NCI-H2081 treated with DMSO at 0.1 percent for 48 hours (cell line): ENCODE measurements at places on chromosomes 2 and 18.

DNA sequence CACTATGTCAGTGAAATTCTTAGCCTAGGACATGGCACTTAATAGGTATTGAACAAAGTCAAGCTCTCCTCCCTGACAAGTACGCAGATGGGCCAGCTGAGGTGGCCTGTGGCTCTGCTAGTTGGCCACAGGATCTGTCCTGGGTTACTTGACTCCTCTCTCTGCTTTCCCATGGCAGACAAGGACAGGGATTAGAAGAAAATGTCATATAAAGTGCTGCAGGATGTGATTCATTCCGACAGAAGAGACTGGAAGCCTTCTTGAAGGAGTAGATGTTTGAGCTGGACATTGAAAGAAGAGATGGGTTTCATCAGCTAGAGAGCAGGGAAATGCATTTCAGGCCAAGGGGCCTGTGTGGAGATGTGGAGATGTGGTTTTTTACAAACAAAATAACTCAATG lies 46.7 kb downstream of the SMAD7 start:
- DNase-seq: no peak

- DNase-seq: no peak
Measured at GRCh38 chr2:26914659-26915310, 55.7 kb upstream of the MAPRE3 start.

DNA sequence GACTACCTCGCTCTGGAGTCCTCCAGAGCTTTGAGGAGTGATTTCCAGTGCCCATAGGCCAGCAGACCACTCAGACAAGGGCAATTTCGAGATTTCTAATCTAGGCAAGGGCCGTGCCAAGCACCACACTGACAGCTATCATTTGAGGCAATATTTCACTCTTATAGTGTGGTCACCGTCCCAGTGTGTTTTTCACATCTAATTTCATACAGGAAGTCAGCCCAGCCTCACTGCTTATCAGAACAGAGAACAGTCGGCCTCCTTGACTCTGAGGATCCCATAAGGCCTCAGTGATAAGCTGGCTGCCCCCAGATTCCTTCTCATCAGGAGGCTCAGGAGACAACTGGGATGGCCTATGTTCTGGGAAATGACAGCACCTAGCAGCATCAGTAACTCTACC lies 581 bp downstream of the CAPN14 start:
- no peak for DNase-seq

- no peak for DNase-seq
Measured at GRCh38 chr2:118943286-118943685, 1.3 kb downstream of the MARCO start.

DNA sequence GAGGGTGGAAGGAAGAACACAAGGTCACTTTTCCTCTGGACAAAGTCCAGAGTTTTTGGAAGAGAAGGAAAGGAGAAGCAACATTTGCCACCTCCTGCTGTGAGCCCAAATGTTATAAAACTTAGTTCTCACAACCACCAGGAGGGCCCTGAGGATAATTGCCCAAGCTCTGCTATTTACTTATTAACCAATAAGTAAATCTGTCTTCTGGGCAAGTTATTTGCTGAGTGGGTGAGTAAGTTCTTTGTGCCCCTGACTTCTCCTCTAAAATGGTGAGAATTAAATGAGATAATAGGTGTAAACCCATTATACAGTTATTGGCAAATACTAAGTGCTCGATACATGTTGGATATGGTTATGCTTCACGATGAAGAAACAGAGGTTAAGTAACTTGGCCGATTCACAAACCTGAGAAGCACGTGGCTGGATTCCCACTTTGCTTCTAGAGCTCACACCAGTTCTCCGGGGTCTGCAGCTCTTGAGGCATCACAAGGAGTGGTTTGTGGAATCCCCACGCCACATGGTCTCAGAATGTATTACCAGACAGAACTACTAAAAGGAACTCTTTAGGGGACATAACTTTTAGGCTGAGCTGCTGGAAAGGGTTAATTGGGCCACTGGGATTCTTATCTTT lies 164.1 kb downstream of the MYCN start:
- no peak for DNase-seq

DNA sequence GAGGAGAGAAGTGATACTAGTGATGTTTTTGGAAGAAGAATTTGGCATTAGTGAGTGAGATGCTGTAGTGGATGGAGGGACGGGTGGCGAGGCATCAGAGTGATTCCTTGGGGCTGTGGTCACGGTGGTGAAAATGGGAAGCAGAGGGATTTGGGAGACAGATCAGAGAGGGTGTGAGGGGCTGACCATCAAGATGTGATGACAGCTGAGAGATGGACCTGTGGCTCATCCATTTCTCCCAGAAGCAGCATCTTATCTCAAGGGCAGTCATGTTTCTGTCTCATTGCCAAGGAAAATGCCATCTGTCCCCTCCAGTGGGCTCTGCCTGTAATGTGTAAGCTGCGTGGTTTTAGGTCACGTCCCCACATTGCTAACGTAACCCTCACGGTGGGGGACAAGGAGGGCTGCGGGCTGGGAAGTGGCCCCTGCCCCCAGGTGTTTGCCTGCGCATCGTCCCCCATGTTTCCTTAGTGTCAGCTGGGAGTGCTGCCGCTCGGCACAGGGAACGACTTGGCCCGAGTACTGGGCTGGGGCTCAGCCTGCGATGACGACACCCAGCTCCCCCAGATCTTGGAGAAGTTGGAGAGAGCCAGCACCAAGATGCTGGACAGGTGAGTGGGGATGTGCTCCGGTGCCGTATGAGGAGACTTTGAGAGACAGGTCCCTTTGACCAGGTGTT lies 91.0 kb downstream of the DGKD start:
- no peak for DNase-seq

DNA sequence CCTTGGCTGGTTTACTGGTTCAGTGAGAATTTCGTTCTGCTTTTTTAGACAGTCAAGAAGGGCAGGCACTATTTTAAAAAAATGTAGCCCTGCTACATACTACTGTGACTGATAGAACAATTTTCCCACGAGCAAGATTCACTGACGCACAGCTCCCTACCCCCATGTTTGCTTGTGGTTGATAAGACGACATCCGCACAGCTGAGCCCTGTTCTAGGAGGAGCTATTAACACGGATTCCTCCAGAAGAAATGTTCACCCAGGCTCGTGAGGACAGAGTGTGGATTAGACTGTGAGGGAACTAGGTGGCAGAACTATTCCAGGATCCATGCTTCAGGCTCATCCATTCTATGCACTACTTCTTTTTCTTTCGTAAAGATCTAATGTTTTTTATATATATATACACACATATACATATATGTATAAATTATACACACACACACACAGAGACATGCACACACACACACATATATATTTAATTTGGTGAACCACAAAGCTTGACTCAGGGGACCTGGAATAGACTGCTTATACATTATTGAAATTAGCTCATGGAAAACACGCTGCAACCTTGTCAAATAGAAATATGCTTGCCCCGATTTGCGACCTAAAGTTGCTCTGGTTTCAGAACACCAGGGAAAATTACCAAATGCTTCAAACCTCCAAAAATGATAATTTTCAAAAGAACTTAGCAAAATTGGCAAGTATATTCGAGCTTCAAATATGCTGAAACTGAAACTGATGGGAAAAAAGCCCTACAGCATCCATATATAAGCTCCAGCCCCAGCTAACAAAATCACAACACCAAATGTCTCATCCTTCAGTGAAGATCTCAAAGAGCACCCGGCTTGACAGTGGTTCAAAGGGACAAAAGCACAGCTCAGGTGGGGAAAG lies 370.4 kb downstream of the SOCS6 start:
- DNase-seq: no peak

DNA sequence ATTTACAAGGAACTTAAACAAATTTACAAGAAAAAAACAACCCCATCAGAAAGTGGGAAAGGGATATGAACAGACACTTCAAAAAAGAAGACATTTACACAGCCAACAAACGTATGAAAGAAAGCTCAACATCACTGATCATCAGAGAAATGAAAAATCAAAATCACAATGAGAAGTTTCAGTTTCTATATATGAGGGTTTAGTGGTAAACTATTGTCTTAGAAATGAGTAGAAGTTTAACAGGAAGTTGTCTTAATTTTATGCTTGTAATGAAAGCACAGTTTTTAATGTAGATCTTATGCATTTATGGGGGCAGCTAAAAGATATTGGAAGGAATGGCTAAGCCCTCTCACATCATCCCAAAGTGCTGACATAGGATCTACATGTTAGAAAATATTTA lies 325.4 kb downstream of the ERBB4 start:
- DNase-seq: no peak

GRCh38 chr18:63131106-63131958 lies 188.2 kb downstream of the BCL2 start:
- DNase-seq: no peak

GRCh38 chr2:100987974-100988373 lies 14.1 kb upstream of the RPL31 start:
- no peak for DNase-seq

DNA sequence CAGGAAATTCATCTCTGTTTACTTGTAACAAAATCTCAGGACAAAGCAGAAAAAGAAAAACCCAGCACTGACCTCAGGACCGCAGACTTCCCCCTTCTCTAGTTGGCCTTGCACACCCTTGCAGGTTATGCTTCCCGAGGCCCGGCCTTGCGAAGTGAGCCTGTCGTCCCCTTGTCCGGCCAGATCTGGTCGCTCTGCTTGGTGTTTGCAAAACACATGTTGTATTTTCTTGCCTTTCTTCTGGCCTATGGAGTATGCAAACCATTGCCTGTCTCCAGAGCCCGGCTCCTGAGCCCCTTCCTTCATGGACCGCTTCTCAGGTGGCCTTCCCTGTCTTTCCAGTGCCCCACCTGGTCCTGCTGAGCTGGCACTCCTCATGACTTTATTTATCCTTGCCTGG lies 4.8 kb downstream of the IMPA2 start:
- no peak for DNase-seq

GRCh38 chr18:41687138-41687537 lies 267.9 kb upstream of the PIK3C3 start:
- no peak for DNase-seq

- DNase-seq: no peak
Measured at GRCh38 chr2:39516347-39517101, 79.4 kb upstream of the MAP4K3 start.

DNA sequence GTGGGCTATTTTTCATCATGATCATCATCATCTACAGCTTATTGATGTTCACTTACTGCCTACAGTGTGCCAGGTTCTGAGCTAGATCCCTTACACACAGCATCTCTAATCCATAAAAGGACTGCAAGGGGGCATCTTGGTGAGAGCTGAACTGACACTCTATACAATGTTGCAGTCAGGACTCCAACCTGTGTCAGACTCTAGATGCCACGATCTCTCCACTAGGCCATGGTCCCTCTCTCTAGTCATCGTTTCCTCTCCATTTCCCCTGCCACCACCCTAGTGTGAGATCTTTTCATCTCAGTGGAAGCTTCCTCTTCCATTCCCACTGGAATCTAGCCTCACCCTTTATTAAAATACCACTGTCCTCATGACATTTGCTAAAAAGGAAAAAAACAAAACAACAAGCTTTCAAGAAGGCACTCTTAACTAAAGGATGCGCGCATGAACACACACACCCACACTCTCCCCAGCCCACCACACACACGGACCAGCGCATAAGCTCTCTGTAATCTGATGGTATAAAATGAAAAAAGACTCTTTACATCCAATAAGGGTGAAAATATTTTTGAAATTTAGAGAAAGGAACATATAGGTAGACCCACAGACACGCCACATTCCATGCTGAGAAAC lies 93.4 kb upstream of the THOC1 start:
- no peak for DNase-seq

GRCh38 chr2:151857650-151858049 lies 29.4 kb upstream of the ARL5A start:
- no peak for DNase-seq

DNA sequence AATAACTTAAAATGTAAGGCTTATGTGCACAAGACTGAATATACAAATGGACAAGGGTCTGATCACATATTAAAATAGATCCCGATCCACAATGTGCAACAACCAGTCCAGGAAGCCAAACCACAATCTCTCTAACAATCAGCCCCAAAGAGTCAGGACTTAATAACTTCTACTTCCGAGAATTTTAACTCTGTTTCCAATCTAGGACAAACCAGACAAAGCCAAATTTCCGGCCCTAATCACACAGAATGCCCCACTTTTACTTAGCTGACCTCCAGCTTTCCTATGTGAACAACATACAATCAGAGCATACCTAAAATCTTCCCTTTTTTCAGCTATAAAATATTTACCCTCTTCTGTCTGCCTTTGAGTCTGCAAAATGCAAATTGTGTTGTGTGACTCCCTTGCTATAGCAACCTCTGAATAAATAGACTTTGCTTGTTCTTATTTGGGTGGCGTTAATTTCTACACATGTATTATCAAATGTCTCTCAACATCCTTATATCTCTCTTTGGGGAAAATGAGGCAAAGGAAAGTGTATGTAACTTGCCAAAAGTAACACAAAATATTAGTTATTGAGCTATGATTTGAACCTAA lies 381.9 kb upstream of the MC4R start:
- DNase-seq: no peak

- no peak for DNase-seq
Measured at GRCh38 chr18:68693091-68693815, 21.7 kb downstream of the TMX3 start.

GRCh38 chr2:62489162-62489561 lies 16.8 kb downstream of the TMEM17 start:
- DNase-seq: no peak

- DNase-seq: no peak
Measured at GRCh38 chr2:229909090-229909489, 12.7 kb downstream of the TRIP12 start.

DNA sequence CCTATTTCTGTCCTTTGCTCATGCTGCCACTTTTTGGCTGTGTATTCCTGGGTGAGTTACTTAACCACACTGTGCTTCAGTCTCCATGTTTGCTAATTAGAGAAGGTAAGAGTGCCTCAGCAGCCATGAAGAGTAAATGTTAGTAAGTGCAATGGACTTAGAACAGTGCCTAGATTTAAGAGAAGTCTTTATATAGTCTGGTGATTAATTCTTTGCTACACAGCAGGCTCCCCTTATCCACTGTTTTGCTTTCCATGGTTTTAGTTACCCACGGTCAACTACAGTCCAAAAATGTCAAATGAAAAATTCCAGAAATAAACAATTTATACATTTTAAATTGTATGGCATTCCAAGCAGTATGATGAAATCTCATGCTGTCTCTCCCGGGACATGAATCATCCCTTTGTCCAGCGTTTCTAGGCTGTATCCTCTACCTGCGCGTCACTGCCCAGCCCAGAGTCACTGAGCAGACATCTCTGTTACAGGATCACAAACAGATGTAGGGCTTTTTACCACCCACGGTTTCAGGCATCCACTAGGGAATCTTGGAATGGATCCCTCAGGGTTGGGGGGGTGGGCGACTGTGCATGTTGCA lies 91.0 kb downstream of the CTIF start:
- DNase-seq: no peak

- DNase-seq: no peak
Measured at GRCh38 chr2:150133623-150134022, 353.8 kb downstream of the RND3 start.

DNA sequence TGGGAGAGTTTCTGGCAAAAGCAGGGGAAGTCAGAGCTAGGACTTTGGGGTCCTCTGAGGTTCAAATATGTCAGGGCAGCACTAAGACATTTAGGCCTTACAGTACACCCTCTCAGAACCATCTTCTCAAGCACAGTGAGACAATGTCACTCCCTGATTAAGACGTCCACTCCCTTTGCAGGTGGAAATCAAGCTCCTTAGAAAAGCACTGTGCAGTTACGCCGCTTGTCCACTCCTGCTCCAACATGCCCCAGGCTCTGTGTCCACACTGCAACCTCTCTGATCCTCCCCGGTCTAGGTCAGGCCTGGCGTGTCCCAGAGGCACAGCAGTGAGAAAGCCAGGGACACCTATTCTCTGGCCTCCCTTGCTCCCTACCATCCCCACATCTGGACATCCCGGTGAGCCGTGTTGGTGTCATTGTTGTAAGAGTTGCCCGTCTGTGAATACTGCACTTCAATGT lies 528.6 kb upstream of the ID2 start:
- DNase-seq: no peak
